ENCODE measurements at places on chromosomes 2 and 18.

DNA sequence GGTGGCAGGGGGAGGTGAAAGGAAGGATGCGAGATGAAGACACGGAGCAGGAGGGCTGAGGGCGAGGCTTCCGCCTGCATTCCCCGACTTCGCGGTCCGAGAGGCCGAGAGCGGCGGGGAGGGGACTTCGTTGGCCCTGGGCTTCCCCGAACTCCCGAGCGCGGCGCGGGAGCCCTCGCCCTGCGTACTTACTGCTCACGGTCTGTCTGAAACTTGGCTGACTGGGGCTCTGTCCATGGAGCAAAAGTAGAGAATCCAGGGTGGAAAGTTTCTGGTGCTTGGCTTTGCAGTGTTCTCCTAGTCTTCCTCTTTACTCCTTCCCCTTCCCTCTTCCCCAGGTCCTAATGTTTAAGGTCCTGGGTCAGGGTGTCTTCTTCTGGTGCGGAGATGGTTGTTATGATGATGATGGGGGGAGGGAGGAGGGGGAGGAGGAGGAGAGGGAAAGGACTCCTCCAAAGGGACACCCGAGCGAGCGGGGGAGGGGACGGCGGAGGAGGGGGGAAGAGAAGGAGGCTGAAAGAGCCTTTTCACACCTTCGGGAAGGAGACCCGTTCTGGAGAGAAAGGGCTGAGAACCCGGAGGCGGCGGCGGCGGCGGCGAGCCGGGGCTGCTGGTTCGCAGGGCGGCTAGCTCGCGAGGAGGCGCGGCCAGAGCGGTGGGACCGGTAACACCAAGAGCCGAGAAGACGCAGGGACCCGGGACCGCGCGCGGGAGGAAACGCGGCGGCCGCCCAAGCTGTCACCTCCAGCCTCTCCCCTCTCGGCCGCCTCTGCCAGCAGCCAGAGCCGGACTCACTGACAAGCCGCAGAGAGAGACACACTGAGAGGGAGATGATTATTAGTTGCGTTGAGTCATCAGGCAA, at the start of gene SATB2:
Gene SATB2, minus strand, starts transcription at position 793 of the 862 bp plus-strand sequence. CDS start 1,902 bp downstream, outside the sequence.
- no peak for DNase-seq

GRCh38 chr2:205617905-205618304, 64.4 kb upstream of the NRP2 start:
- DNase-seq: no peak

DNA sequence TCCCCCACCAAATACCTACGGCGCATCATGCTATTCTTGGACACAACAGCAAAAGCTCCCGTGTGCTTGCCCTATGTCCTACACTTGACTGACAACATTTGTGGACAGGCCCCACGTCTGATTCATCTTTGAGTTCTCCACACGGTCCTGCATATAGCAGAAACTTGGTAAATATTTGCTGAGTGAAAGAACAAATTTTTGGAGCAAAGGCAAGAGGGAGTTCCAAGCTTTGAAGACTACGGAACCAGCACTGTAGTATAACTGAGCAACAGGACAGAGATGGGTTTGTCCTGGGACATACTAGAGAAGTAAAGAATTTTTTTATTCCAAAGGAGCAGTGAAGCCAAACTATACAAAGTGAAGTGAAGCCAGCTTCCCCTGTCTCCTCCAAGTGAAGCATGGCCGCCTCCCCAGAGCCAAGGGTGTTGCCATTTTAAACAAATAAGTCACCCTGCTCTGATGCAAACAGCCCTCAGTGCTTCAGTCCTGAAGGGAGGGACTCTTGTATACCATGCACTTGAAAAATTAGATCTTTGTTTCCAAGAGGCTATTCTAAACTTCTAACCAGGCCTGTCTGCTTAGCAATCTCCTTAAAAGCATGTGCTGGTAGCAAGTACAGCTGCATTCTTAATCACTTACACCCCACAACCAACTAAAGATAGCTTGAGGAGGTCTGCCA, 35.9 kb downstream of the SPRED2 start:
- no peak for DNase-seq

DNA sequence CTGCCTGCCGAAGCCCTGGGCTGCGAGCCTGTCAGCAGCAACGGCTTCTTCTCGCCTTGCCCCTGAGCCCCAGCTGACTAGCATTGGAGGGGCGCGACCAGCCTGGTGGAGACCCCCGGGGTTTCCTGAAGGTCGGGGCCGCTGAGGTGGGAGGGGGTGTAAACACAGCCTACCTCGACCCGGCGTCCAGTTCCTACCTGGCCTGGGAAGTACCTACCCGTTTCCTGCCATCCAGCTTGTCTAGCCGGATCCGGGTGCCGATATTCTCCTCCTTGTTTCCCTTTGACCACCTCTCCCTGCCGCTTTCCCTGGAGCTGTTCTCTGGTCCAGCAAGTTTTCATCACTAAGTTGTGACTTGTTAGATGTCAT, 511 bp downstream of the MOB4 start:
- no peak for DNase-seq

DNA sequence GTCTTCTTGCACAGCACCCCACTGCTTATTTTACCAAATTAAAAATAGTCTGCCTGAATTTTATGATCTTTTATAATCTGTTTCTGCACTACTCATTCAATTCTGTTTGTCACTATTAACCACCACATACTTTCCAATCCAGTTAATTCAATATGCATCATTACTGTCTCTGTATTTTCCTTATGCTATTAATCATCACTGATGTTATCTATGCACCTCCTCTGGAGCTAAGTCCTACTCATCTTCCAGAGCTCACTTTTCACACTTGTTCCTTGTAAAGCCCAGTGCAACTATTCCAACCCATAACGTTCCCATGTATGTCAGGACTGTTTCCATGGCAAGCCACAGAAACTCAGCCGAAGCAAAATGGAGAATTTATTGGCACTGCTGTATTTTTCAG, 713.6 kb downstream of the PLCL1 start:
- DNase-seq: no peak

DNA sequence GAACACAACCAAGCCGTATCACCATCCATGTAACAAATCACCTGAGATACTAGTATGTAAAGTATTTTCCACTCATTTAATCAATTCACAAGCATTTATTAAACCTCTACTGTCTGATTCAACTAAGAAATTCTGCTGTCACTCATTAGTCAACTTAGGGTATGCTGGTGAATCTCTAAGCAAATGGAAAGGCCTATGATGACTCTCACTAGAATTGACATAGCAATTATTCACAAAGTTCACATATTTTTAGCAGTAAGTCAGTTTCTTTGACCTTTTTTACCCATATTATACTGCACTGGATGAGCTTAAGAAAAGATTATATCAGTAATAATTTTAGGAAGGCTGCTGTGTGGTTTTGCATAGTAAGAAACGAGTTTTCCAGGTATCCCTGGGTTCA, 130.1 kb downstream of the SLC8A1 start:
- no peak for DNase-seq

DNA sequence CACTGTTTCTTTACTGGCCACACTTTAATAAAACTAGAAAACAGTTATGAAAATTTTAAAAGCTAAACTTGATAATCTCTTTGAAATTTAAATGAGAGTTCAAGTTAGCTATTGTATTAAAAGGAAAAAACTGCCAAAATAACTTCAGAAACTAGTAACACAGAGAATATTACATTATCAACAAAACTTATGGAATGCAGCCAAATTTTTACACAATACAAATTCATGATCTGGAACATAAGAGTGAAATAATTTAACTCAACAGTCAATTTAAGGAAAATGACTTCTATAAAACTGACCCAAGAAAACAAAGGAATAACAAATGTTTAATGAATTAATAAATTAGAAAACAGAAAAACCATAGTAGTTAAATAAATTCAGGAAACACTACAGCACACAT, 65.0 kb downstream of the TCF4 start:
- DNase-seq: no peak

GRCh38 chr2:188519136-188519535, 227.5 kb downstream of the GULP1 start:
- DNase-seq: no peak

DNA sequence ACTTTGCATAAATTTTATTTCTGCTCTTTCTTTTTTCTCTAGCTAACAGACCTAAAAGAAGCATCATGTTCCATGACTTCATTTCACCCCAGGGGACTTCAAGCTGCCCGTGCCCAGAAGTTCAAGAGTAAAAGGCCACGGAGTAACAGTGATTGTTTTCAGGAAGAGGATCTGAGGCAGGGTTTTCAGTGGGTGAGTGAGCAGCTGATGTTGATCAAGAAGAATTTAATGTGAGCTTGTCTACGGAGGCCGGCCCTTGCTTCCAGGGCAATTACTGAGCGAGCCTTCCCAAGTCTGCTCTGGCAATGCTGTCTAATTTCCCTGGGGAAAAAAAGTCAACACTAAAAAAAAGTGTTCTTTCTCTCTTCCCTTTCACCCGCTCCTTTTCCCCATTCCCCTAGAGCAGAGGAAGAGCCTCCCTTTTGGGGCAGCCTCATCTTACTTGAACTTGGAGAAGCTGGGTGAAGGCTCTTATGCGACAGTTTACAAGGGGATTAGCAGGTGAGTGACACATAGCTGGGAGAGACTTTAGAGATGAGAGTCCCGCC, 1.2 kb downstream of the CDK15 start:
- DNase-seq: no peak

DNA sequence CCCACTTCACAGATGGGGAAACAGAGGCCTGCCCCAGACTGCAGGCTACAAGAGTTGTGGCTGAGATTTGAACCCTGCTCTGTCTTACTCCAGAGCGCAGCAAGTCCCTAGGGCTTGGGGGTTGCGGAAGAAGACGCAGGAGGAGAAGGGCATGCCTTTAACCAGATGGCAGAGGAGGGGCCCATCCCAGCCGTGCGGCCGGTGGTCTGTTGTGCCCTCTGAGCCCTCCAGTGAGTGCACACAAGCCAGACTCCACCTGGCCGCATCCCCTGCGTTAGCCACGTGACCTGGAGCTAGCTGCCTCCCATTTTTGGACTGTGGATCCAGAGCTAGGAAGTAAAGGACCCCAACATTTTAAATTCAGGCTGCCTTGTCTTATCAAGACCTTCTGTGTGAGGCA, 2.8 kb downstream of the KCNIP3 start:
- no peak for DNase-seq

DNA sequence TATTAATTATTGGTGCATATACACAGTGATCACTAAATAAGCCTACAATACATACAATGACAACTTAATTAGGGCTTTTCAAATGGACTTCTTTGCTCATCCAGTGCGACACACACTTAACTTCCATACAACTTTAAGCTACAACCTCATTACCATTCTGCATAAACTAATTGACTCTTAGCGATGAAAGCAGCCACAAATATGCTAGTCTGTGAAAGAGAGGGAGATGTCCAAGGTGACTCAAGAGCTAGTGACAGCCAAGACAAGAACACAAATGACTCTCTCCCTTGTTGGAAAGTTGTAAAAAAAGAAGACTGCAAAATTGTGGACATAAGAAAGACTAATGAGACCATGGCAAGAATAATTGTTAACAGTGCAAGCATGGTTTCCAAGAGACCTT, 264.8 kb downstream of the ARHGAP15 start:
- DNase-seq: no peak

GRCh38 chr2:49174750-49175149, 20.4 kb upstream of the FSHR start:
- no peak for DNase-seq

GRCh38 chr18:52163478-52163877, 176.5 kb upstream of the DCC start:
- no peak for DNase-seq

DNA sequence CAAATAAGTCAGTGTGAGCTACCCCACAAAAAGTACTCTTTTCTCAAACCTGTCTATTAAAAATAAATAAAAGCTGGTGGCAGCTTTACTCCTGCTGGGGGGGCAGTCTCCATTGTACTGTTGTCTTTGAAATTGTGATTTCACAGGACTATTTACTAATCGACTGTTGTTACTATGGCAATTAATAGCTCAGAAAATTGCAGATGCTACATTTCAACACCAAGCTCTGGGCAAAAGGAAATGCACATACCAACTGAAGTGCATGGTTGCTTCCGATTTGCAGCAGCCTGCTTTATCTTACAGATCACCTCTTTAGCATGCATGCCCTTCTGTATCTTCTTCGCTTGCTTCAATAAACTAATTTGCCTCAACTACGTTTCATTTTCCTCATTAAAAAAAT, 117.6 kb upstream of the DAPL1 start:
- no peak for DNase-seq

DNA sequence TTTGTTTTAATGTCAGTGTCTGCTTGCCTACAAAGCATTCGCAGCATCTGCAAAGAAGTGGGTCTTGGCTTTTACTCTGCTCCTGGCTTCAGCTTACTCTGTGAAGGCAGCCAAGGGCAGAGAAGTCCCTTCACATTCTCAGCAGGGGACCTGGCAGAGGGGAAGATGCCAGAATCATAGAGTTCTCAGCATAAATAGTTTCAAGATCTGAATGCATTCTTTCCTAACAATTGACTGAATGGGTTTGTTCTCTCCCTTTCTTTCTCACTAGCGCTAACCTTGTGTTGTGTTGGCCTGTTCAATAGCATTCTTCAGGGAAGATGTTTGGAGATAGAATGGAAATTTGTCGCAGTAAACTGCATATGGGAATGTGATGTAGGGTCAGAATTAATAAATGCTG, 106.9 kb downstream of the FARSB start:
- DNase-seq: no peak

DNA sequence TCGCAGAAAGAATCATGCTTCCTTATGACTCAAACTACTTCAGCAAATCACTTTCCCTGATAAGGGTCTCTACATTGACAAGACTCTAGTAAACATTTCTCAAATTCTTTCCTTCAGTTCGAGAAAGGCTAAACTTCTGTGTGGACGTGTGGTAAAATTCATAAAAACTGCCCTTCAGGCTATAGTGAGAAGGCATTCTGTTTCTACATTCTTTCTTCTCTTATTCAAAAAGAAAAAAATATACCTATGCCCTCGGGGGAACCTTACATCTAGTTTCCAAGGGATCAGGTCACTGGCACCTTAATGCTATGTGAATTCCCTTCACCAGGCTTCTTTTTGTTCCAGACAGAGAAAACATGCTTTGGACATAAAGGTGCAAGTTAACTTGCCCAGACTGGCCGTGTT, 4.9 kb downstream of the VIT start:
- no peak for DNase-seq

DNA sequence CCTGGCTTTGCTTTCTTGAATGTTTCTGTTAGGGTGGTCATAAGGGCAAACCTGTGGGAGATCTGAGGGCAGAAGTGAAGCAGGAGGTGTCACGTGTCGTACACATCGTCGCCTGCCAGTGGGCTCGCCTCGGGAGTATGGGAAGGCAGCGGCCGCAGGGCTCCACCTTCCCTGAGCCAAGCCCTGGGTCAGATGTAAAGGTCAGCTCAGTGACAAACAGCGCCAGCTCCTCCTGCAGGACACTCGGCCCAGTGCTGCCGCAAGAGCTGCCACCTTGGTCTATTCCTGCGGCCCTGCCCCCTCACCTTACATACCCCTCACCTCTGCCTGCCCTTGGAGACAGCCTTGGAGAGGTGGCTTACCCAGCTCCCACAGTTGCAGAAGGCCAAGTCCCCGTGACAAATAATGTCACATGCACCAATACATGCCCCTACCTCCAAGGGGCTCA, 64.2 kb downstream of the PSMG2 start:
- no peak for DNase-seq

GRCh38 chr2:18614041-18614440, 24.7 kb upstream of the NT5C1B start:
- DNase-seq: no peak

GRCh38 chr2:114025030-114025429, 135.1 kb downstream of the ACTR3 start:
- DNase-seq: no peak

GRCh38 chr18:23331091-23331920, 121.8 kb upstream of the RIOK3 start:
- no peak for DNase-seq

All from amygdala (tissue), 56 donors.